ENCODE measurements at places on chromosomes 13 and 19.

DNA sequence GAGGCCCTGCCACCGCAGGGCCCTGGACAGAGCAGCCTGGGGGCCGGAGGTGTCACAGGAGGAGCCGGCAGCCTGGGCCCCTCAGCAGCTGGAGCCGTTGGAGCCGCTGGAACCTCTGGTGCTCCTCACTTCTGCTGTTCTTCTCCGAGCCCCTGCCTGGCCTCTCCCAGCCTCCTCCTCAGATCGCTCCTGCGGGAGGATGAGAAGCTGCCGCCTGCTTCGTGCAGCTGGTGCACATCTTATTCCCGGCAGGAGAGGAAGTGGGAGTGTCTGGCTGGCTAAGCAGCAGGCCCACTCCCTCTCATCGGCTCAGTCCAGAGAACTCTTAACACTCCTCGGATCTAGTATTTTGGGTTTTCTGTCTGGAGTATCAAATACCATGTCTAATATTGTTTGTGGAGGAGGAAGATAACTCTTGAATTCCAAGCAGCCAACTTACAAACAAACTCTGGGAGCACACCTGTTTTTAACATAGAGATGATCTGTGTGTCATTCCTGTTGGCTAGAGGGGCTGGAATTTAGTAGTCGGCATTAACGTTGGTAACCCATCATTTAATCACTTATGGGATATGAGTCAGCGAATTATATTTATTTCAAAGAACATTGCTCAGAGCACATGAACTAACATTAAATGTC lies 37.1 kb upstream of the RNF113B start:
- no peak for DNase-seq

- no peak for DNase-seq
These were observed 168.0 kb downstream of the TNFSF13B start for GRCh38 chr13:108437496-108437895.

- no peak for DNase-seq
These were observed 123.8 kb downstream of the ENOX1 start for GRCh38 chr13:43662976-43663375.

- no peak for DNase-seq
These were observed 16.0 kb downstream of the LSM4 start for GRCh38 chr19:18306888-18307260.

DNA sequence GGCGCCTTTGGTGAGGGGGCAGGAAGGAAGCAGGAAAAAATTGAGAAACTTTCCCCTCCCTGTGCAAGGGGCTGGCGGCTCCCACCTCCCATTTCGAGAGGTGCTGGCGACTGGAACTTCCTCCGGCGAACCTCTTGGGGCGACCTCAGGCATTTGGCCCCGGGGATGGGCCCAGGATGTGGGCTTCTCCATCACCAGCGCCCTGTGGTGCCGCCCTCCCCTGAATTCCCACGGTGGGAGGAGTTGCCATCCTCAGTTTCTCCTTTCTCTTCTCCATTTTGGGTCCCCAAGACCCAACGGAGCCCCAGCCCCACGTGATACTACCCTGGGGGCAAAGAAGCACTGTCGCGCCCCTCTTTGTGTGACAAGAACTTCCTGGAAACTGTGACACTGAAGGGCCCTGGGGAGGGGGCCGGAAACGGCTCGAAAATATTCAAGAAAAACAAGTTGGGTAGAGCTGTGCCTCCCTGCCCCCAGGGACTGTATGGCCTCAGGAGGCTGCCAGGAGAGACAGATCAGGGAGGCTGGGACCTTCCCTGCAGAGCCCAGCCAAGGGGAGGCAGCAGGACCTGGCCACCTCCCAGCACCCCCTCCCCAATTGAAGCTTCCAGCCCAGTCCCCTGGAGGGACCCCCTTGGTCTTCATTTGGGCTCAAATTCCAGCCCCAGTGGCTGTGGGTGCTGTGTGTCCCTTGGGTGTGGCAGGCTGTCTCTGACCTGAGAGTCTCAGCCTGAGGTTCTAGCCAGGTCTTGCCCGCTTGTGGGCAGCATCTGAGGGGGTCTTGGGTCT lies 16.2 kb upstream of the AP1M2 start:
- no peak for DNase-seq

DNA sequence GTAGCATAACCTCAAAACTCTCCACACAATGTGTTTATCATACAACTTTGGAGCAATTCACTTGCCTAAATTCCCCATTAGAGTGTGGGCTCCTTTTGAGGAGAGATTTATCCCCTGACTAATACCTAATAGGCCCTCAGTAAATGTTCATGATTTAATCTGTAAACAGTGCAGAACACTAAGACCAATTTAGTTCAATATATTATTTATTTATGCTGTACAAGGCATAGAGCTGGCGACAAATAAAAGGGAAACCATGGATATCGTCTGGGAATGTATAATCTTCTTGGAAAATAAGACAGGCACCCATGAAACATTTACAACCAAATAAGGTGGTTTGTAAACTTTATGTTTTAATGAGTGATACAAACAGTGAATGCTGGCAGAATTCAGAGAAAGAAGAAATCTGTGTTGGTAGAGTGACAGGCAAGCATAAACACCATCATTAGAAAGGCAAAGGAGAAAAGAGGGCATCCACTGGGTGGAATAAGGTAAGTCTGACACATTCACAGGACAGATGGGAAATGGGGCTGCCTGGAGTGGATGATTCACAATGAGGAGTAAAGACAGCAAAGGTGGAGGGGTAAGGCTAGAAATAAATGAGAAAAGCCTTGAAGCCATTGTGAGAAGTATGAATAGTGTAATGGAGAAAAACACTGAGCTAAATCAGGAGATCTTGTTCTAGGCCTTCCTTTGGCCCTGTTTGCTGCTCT lies 106.1 kb upstream of the MIR17HG start:
- no peak for DNase-seq
